ENCODE measurements at places on chromosomes 3 and 15.

DNA sequence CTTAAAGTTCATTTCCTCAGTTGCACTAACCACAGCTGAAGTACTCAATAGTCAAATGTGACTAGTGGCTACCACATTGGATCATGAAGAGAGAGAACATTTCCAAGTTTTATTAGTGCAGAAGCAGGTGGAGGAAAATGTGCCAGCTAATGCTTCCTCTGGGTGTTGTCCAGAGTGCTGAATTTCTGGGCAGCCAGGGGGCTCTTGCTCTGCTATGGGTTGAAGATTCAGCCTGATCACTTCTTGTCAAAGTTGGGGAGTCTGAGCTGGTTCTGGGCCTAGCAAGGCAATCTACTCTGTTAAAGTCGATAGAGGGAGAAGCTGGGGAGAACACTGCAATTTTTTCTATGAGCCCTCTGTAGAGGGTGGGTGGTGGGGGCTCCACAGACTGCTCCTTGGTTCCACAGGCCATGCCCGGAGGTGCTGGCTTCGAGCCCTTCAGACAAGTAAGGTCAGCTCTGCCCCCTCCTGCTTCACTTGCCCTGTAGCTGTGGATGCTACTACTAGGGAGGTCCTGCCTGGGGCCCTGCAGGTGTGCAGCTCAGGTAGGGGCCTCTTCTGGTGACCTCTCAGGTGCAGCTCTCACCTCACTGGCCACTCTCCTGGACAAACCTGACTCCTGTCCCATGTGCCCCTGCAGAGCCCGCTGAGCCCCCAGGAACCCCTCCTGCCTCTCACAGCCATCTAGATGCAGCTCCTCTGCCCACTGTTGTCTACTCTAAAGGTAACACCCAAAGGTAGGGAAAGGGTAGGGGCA is 8.2 kb downstream of the ALG3 start:
- no peak for DNase-seq

DNA sequence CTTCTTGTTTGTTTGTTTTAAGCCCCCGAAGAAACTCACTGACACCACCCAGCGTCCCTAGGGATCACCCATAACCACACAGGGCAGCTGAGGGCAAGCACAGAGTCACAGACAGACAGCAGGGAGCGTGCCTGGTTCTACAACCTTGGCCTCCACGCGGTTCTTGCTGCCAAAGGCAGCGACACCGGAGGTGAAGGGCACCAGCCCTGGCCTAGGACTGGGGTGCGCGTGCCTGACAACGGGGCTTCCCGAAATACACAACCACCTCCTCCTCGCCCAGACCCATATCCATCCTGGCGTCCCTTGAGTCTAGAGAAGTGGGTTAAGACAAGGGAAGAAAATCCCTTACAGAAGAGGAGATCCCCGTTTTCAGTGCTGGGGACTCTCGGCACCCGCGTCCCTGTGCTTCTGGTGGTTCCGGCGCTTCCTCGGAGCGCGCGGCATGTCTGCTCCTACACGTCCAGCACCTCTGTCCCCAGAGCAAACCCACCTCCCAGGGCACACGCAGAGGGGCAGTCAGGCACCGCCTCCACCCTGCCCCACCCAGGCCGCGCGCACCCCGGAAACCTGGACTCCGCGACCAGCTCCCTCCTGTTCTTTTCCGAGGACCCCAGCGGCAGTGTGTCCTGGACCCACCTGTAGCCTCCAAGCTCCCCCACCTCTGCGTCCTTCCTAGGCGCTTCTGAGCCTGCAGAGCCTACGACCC is 911 bp downstream of the RFTN1 start:
- DNase-seq = no peak

DNA sequence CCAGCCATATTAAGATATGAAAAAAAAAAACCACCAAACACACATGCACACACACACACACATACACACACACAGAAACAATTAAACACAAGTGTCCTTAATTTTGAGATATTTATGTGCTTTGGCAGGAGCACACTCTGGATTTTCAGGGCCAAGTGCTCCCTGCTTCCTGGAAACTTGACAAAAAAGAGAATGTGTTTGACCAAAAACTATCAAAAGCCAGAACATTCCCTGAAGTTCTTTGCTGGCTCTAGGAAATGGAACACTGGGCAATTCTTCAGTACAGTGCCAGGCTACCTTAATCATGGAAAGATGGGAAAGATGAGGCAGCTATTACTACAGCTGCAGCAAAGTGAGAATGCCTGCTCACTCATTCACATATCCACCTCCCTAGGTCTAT is 44.6 kb downstream of the P3H2 start:
- DNase-seq = no peak

DNA sequence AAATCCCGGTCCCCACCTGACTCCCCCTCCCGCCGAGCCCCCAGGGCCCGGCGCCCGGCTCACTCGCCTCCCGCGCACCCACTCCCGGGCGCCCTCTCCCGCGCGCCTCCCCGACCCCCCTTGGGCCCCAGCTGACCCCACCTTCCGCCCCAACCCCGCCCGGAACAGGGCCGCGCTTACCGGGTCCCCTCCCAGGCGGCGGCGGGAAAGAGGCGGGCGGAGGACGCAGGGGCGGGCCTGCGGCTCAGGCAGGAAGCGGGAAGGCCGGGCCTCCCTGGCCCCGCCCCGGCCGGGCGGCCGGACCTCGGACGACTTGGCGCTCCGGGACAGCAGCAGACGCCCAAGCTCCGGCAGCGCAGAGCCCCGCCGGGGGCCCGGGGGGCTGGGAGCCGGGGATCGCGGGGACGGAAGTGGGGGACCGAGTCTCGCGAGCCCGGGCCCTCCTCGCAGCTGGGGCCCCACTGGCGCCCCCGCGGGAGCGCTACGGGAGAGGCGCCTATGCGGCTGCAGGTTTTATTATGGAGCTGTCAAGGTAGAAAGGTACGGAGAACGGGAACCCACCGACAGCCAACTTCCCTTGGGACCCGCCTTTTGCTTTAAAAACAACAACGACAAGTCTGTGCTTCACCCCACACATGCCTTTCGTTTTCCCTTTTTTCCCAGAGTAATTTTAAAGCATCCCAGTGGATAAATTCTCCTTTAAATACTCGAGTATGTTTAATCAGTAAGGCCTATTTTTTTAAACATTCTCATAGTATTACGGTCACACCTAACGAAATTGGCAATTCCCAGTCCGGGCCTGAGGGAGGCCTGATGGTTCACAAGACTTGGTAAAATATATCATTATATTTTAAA is at the start of gene SLC41A3:
Gene SLC41A3 (minus strand): TSS at position 212 of the 855 bp plus-strand sequence. CDS start 15,905 bp downstream, outside the sequence.
- DNase-seq = peak; percentile 45

DNA sequence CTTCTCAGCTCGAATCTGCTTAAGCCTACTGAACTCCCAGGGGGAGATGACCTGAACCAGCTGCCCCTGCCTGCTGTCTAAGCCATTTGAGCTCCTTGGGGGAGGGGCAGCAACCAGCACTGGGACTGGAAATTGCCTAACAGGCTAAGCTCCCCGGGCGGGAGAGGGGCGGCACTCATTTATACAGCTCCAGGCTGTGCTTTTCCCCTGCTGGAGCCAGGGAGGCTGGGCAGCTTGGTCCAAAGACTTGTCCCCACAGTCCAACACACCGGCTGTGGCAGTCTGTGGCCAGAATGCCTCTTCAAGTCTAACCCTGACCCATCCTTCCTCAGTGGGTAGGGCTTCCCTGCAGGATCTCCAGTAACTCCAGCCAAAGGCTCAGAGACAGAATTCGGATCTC is 1241.5 kb downstream of the ROBO2 start:
- no peak for DNase-seq

DNA sequence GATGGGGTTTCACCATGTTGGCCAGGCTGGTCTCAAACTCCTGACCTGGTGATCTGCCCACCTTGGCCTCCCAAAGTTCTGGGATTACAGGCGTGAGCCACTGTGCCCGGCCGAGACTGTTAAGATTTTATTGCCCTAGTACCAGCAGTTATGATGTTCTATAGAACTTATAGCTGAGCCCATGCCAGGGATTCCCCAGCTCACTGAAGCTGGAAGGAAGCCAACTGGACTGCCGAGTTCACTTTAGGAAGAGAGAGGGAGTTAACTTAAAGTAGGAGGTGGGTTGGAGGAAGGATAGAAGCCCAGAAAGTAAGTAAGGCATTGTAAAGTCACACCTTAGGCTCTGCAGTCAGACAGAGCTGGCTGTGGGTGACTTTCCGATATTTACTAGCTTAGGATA is 101.1 kb upstream of the BOC start:
- DNase-seq = no peak

GRCh38 chr15:35058534-35059054 is 26.5 kb downstream of the NANOGP8 start:
- DNase-seq = no peak

DNA sequence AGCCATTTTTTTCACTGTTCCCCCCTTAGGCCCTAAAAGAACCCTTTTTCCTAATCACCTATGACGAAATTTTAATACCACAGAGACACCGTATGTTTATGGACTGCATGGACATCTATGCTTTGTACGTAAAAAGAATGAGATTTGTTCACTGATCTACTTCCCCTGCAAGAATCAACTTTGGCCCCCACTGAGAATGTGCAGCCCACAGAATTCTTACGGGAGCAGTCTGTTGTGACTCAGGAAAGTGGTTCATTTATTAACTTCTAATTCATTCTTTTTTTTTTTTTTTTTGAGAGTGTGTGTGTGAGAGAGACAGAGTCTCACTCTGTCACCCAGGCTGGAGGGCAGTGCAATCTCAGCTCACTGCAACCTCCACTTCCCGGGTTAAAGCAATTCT is 17.6 kb downstream of the EIF4E3 start:
- no peak for DNase-seq

GRCh38 chr3:18868911-18869689 is 279.2 kb upstream of the KCNH8 start:
- DNase-seq = no peak

DNA sequence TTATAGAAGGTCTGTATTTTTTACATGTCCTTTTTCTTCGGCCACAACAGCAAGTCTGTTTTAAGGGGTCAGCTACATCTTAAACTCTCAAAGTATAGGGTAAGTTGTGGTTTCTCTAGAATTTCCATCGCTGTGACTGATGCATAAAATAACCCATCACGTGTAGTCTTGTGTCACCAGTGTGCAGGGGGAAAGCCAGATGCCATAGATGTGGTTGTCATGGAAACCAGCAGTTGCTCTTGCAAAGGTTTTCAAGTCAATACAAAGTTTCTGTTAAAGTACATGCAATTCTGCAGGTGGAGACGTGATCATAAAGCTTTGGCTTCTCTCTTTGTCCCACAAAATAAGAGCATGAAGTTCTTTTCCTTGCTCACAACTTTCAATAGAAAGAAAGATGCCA is 210.3 kb upstream of the ONECUT1 start:
- no peak for DNase-seq

GRCh38 chr15:31847961-31848360 is 182.4 kb upstream of the CHRNA7 start:
- no peak for DNase-seq

DNA sequence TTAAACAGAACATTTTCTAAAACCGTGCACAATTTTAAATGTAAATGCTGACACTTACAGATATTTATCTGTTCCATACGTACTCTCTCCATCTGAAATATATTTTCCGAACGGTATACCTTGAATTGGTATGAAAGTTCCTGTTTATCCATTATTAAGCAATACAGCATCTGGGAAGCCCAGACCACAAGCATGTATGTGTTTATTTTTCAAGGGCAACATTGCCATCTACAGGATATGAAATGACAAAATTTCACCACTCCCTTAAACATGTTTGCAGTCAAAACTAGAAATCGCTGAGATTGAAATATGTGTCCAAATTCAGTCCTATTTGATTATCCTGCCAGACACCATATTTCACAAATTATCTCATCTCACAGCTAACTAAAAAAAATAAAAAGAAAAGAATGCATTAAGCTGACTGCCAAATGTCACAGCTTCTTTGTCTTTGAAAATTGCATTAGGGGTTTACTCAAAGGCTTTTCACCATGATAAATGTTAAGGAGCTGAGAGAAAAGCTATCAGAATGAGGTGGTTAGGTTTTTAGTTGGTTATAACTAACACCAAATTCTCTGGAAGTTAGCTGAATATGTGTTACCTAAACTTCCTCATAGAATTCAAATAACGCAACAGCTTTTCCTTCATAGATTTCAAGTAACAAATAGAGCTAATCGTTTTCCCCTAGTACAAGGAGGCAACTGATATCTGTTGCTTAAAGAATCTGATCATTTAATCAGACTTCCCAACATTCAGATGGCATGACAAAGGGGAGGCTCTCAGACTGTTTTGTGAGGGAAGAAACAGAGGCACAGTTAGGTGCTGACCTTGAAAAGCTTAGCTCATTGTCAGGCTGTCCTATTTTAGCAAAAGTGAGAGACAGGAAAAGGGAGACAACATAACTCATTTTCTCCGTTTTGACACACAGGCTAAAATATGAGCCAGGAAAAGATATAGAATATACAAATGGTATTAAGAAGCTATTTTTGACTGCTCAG is 533.1 kb downstream of the TBL1XR1 start:
- peak; percentile 53 for DNase-seq

DNA sequence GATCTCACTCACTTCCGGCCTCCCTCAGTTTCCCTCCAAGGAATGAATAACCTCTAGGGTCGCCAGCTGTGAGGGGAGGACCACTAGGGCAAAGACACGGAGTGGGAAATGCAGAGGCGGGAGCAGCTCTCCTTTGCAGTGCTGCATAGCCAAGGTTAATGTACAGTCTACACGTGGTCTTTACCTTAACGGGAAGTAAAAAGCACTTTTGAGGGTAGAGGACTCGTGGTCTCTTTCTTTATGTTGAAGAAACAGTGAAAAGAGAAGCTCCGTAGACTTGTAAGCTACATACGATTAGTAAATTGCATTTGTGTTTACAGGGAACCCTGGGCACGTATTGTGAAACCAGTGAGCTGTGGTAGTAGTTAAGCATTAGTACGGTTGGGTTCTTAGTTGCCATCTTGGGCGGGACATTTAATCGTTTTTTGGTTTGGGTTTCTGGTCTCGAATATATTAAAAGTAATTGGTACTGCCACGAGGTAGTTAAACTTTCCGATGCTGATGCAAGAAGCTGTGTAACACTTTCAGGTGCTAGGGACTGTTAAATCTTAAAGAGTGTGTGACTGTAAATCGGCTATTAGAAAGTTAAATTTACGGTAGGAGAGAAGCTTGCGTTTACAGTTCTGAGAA is 828 bp downstream of the U2SURP start:
- DNase-seq = peak; percentile 26

DNA sequence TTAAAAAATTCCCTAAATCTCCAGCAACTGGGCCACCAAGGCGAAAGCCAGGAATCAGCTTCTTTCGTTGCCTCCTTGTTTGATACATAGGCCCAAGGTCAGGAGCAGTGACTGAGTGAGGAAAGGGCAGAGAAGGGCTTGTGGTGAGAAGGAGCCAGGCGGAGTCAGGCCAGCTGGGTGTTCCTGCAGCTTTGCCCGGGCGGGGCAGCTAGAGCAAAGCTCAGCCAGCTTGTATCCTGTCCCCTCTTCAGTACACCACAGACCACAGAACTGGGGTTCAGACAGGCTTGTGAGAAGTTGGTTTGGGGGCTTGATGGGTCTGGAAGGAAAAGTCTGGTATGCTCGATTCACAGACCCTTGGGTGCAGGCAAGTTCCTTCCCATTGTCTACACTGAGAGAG is 52.6 kb downstream of the CCK start:
- DNase-seq = no peak
